ENCODE measurements at places on chromosomes 4 and X. TPM values are rescaled to one million over a fixed set of nuclear protein-coding genes. Genes with fewer than 3 reads are reported as not detected.

Gene ODAPH
- 0.41 TPM for total RNA-seq

DNA sequence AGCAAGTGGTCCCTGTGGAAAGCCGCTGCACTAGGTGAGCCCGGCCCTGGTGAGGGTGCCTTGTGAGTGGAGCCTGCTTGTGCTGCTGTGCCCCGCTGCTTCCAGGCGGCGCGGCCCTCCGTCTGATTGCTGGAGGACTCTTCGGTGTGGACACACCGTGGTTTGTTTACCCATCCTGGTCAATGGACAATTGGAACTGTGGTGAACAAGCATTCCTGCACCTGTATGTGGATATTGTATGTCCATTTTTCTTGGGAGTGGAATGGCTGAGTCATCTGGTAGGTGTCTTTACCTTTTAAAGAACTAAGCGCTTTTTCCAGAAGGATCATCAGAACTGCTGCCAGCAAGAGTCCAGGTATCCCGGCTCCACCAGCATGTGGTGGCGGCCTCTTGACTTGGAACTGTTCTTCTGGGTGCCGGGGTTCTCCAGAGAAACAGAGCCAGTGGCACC, 15.6 kb downstream of the MAEA start:
- no peak for DNase-seq

DNA sequence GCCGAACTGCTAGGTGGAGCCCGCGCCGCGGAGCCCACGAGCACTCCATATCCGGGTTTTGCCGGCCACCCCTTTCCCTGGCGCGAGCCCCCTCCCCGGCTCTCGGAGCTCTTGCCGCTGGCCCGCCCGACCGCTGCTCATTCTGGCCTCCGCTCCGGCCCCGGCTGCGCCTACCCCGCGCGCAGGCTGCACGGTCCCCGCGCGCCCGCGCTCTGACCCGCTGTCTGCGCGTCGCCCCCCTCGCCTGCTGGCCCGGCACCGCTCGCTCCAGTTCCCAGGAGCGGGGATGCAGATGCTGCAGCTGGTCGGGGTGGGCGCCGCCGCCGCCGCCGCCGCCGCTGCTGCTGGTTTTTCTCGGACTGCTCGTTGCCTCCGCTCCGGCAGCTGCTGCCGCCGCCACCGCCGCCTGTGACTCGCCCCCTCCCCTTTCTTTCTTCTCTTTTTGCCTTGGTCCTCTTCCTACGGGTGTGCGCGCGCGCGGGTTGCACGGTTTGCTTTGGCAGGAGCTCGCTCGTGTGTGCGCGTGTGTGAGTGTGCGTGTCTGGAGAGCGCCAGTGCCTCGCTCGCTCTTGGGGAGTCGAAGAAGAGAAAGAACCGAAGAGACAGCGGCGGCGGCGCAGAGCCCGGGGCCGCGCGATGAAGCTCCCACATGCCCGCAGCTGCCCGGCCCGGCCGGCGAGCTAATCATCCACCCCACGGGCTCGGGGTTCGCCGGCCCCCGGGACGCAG, at the start of gene ADGRL3:
Gene ADGRL3, plus strand, starts transcription at position 140 of the 729 bp plus-strand sequence.
- DNase-seq, result no peak

DNA sequence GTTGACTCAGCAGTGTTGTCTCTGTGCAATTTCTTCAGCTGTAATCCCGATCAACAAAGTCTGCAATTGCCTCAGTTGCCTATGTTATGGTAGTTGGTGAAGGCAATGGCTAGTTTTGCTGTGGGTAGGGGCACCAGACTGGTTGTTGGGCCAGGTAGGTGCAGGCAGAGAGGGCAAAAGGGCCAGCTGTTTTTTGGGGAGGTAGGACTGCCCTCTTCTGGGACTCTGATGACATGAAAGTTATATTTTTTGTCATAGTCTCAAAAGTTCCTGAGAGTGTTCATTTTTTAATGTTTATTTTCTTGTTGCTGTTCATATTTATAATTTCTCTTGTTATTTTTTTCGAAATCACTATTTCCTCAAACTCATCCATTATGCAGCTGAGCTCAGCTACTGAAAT, 25.1 kb downstream of the DCAF12L2 start:
- no peak for DNase-seq

DNA sequence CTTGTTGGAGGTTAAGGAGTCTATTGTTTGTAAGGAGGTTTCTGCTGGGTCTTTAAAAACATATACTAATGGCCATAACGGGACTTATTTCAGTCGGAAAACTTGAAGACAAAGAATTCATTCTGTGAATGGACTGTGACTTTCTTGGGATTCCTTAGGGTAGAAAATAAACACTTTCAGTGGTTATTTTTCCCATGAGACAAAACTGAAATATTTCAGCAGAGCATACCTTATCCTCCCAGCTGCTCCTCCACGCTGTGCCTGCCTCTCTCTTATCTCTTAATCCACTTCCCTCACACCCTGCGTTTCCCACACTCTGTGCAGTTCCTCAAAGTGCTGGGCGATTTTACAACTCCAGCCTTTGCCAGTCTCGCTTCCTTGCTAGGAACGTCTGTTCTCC, 47.1 kb upstream of the SORBS2 start:
- no peak for DNase-seq

DNA sequence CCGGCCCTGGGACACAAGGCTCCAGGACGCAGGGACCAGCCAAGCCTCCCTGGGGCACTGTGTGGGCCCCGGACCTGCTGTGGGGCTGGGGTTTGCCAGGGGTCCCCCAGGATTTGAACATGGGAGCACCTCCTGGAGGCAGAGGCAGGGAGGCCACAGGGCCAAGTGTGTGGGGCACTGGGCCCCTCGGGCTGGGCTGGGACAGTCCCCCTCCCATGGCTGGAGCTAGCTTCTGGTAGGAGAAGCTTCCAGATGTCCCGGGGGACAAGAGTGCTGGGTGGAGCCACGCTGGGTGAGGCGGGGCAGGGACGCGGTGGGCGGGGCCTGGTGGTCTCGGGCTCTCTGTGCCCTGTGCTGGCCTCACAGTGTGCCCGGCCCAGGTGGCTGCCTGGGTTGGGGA, 18.6 kb downstream of the FGFRL1 start:
- no peak for DNase-seq

Gene PAGE5
- total RNA-seq, result not detected
